Activated CD4-positive, alpha-beta T cell treated with anti-CD3 and anti-CD28 coated beads for 1 hour (primary cell): ENCODE measurements at places on chromosomes 3 and 15.

GRCh38 chr3:107676469-107677309, 153.9 kb downstream of the BBX start:
- no peak for DNase-seq

DNA sequence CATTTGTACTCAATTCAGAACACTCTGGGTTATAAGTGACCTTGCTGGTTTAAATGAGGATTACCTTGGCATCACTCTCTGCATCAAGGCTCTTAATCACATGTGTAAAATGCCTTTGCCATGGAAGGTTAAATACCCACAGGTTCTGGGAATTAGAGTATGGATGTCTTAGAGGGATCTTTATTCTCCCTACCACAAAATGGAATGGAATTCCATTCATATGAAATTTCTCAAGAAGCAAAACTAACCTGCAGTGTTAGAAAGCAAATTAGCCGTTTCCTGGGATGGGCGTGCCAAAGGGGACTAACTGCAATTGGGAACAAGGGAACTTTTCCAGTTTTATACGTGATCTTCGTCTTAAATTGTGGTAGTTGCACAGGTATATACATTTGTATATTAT, 39.8 kb downstream of the TBL1XR1 start:
- DNase-seq = no peak

DNA sequence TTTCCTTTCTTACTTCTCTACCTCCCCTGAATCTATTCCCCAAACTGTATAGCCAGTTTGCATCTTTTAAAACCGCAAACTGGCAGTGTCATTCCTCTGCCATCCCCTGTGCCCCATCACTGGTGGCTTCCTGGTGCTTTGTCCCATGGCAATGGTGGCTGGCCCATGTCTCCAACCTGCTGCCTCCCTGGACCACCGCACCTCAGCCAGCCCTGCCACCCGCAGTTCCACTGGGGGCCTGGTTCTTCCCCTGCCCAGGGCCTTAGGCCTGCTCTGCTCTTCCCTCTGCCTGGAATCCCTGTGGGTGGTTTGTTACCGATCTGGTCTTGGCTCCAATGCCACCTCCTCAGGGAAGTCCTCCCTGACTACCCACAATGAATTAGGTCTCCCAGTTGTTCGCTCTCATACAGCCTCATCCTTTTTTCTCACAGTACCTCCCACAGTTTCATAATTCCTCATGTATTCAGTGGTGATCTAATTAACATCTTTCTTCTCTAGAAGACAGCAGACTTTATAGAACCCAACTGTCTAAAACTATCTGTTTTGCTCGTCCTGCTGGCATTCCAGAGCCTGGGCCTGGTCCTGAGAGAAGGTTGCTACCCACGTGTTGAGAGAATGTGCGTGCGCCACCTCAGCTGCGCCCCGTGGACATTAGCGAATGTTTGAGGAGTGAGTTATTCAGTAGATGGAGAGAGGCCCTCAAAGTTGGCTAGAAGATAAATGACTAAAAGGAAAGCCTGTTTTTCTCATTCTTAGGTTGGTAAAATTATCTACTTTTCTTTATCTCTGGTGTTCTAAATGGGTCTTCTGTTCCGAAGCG, 130.1 kb downstream of the DNAJB8 start:
- DNase-seq = no peak

DNA sequence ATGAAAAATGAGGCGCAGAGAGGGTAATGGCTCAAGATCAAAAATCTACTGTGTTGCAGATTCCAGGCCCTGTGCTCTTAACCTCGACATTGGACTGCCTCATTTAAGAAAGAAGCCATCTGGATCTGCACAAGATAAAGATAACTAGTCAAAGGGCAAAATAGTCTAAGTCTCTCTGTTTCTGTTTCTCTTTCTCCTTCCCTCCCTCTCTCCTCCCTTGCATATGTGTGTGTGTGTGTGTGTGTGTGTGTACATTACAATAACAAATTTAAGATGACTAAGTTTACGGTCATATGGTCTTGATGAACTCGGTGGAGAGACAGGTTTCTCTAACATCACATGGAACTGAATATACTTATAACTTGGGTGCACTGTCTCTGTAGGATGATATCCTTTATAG, 69.2 kb downstream of the MEIS2 start:
- no peak for DNase-seq

DNA sequence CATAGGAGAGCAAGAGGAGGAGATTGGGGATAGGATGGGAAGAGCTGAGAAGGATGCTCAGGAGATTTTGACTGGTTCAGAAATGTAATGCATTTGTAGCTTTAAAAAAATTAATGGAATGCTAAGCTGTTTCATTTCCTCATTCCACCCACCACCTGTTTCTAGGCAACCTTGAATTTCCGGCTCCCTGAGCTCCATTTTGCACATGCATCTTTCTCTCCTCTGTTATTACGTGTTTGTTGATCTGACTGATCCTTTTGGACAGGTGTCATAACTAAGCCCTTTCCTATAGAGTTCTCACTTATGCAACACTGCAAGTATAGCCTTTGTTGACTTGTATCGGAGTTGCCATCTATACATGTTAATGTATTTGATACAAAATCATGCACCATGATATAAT, 4.3 kb downstream of the TMPRSS7 start:
- no peak for DNase-seq

DNA sequence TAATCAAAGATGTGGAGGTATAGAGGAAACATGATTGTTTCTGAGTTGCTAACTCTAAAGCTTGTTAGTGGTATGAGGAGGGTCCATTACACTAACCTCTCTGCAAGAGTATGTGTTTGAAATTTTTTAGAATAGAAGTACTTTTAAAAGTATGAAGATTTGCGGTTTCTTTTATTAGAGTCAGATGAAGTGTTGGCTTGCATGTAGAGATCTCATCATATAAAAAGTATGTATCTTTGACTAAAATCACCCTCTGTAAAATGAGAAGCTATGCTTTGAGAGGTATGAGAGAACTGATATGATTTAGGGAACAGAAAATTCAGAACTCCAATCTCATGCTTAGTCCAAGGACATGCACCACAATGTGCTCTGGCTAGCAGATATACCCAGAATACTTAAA, 140.4 kb upstream of the MBNL1 start:
- DNase-seq = no peak

DNA sequence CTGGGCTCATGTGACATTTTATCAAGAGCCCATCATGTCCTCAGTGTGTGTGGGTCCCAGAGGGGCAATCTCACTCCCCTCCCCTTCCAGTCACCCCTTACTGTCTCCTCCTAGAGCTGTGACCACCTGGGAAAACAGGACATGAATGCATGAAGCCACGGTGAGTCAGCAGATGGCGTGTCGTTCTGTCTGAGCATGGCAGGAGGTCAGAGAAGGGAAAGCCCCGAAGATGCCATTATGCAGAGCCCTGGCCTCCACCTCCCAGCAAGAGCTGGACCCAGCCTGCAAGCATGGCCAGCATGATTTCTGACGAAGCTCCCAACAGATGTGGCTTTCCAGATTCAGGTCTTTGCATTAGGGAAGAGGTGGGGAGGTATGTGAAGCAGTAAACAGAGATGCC, 118.5 kb downstream of the TLE3 start:
- DNase-seq = no peak

DNA sequence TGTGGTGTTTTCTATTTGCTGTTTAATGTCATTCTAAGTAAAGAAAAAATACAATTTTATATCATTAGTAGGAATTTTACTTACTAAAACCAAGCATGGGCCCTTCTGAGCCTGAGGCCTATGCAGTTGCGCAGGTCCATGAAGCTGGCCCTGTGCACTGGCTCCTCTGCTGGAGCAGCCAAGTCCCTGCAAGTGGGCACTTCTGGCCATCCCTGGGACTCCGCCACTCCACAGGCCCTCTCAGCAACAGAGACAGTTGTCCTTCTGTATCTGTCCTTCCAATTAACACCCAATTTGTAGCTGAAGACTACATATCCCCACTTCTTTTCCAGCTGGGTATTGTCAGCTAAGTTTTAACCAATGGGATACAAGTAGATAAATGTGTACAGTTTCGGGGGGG, 49.9 kb upstream of the RYK start:
- DNase-seq = no peak

GRCh38 chr3:48157950-48158376, 30.3 kb downstream of the CDC25A start:
- peak; percentile 11 for DNase-seq
